Foreskin keratinocyte (primary cell): ENCODE measurements at places on chromosomes 5 and 9. TPM values are rescaled to one million over a fixed set of nuclear protein-coding genes. Genes with fewer than 3 reads are reported as not detected.

- DNase-seq = no peak
Observed at GRCh38 chr9:120091206-120091605, 488.8 kb downstream of the CDK5RAP2 start.

DNA sequence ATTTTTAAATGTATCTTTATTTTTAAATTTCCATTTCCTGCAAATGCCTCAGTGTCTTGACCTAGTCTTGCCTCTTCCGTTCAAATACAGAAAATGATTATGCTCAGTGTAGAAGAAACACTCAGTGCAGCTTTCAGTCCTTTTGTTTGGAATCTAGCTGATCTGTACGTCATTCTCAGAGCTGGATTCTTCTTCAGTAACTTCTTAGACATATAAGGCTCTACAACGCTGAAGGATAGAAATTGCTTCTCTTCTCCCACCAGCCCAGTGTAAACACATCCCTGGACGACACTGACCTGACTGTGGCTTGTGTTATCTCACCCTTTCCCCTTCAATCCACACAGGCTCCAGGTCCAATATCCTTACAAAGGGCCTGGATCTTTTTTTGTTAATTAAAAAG lies 3.2 kb upstream of the ALDH1B1 start:
- DNase-seq = no peak

The DMRT3 gene
- not detected in 2 replicates for total RNA-seq

The DDX46 gene
- total RNA-seq = 38.4 and 47.1 TPM in 2 replicates

The SREK1 gene
- total RNA-seq = 34.8 and 40.2 TPM in 2 replicates

- no peak for DNase-seq
Observed at GRCh38 chr9:81902196-81902595, 26.0 kb upstream of the SPATA31D4 start.

GRCh38 chr5:77066184-77066583 lies 20.9 kb downstream of the ZBED3 start:
- no peak for DNase-seq

DNA sequence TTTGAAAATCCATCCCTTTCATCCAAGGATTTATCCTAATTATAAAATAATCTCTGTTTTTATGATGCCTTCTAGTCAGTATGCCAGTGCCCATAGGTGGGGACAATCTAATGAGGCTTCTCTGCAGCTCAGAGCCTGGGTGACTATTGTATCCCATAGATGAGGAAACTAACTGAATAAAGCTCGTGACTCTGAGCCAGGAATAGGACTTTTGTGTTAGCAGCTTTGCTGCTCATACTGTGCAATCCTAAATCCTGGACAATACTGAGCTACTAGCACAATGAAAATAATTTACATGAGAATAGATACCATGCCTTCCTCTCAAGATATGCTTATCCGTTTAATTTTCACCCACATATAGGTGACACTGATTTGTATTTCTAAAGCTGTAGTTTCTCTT lies 443.0 kb downstream of the PLK2 start:
- DNase-seq = no peak

DNA sequence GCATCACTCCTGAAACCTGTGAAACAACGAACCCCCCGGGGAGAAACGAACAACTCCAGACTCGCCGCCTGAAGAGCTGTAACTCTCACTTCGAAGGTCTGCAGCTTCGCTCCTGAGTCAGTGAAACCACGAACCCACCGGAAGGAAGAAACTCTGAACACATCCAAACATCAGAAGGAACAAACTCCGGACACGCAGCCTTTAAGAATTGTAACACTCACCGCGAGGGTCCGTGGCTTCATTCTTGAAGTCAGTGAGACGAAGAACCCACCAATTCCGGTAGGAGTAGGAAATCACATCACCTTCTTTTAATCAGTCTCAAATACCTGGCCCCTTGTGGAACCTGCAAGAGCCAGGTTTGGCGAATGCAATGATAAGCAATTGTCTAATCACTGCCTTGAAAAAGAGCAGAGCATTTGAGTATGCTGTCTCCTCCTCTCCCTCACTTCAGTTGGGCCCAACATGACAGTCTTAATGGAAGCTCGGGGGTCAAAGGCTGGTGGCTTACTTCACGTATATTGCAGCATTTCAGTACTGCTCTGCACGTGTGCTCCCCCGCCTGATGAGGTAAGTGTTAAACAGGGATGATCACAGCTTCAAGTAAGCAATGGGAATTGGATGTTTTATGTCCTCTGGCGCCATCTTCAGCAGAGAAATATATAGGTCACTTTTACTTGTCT lies 473 bp downstream of the IRGM start:
- peak; percentile 58 for DNase-seq

The KCNT1 gene
- total RNA-seq = not detected in 2 replicates

GRCh38 chr9:136389396-136389795 lies 10.6 kb downstream of the SNAPC4 start:
- DNase-seq = no peak

GRCh38 chr5:57655228-57655627 lies 172.6 kb upstream of the ACTBL2 start:
- DNase-seq = no peak

The LURAP1L gene
- total RNA-seq = 3.6 TPM in 2 replicates

- no peak for DNase-seq
Observed at GRCh38 chr5:108125771-108126511, 256.0 kb downstream of the FBXL17 start.
